Activated naive CD8-positive, alpha-beta T cell treated with anti-CD3 and anti-CD28 coated beads, Interleukin-2, amount 50 U/mL, for 16 hours (primary cell): ENCODE measurements at places on chromosomes 16 and 17.

GRCh38 chr17:42248351-42249179 is 27.6 kb downstream of the STAT5B start:
- peak; percentile 40 for DNase-seq

DNA sequence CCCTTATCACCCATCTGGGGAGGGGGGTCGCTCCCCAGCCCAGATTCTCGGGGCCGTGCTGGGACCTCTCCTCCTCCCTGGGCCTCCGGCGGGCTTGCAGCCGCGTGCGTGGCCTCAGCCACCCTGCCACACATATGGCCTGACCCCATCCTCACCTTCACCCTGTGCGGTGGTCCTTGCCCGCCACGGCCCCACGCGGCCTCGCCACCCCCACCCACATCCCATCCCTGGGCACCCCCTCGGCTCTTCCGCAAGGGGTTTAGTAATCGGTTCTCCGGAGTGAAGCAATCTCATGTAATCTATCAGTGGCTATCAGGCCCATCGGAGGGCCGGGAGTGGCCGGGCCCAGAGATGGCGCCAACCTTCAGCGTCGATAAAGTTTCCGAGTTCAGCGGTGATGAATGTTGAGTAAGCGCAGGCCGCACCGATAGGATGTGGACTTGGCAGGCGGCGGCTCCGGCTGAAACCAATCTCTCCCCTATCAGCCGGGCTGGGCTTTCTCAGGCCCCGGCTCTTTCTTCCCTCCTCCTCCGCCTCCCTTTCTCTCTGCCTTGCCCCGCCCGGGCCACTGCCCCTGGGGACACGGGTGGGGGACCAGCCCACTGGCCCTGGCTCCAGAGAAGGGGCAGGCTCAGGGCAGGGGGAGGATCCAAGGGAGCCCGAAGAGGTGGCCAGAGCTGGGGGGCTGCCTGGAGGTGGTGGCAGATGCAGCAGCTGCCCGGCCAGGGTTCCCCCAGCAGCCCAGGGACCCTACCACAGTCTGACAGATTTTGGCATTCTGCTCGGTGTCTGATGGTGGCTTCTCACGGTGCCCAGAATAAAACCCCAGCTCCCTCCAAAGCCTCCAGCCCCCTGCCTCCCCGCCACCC is 20.8 kb downstream of the ZFPM1 start:
- no peak for DNase-seq

DNA sequence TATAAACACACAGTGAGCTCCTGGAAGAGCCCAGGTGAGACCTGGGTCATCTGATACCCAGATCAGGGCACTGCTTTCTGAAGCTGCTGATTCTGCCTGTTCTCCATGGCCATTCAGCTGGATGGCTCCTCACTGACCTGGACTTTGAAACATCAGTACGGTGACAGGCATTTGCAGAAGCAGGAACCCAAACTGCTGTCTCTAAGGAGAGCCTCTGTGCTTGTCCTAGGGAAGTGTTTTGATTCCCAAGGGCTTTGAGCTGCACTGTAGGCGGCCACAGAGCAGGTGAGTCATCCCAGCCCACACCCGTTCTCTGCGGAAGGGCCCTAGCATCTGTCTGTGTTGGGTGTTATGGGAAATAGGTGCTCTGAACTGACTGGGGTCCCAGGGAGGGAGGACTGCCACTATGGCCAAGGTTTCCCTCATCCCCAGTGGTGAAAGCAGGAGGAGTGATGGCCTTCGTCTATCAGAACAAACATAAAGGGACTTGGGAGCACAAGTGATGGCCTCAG is 60.7 kb upstream of the ADCY9 start:
- no peak for DNase-seq

GRCh38 chr16:82183004-82183397 is 13.0 kb upstream of the MPHOSPH6 start:
- DNase-seq: no peak

GRCh38 chr16:50308237-50308965 is 42.0 kb downstream of the ADCY7 start:
- no peak for DNase-seq

- DNase-seq: no peak
Observed at GRCh38 chr17:73340093-73340596, 28.3 kb upstream of the CDC42EP4 start.
